Activated CD8-positive, alpha-beta memory T cell treated with anti-CD3 and anti-CD28 coated beads for 48 hours (primary cell): ENCODE measurements at places on chromosomes 7 and 10.

GRCh38 chr7:1080252-1080920 is 7.5 kb upstream of the GPER1 start:
- DNase-seq: no peak

DNA sequence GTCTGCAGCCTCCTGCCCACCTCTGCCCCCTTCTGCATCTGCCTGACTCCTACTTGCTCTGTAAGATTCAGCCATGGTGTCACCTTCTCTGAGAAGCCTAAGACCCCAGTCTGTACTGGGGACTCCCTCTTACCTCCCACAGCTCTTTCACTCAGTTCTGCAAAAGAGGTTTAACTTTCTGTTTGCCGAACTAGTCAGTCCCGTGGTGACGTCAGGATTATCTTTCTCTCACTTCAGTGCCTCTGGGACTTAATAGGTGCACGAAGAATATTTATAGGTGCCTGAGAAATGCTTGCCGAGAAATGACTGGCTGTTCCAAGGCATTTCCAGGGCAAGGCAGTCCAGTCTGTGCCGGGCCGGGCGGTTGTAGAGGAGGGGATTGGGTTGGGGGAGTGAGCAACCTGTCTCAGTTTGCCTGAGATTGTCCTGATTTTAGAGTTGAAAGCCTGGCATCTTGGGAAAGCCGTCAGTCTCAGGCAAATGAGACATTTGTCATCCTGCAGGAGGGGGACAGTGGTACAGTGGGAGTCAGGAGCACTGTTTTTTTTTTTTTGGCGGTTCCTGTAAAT is 227.5 kb upstream of the NPVF start:
- no peak for DNase-seq

GRCh38 chr7:30975256-30975899 is 11.6 kb downstream of the GHRHR start:
- no peak for DNase-seq

DNA sequence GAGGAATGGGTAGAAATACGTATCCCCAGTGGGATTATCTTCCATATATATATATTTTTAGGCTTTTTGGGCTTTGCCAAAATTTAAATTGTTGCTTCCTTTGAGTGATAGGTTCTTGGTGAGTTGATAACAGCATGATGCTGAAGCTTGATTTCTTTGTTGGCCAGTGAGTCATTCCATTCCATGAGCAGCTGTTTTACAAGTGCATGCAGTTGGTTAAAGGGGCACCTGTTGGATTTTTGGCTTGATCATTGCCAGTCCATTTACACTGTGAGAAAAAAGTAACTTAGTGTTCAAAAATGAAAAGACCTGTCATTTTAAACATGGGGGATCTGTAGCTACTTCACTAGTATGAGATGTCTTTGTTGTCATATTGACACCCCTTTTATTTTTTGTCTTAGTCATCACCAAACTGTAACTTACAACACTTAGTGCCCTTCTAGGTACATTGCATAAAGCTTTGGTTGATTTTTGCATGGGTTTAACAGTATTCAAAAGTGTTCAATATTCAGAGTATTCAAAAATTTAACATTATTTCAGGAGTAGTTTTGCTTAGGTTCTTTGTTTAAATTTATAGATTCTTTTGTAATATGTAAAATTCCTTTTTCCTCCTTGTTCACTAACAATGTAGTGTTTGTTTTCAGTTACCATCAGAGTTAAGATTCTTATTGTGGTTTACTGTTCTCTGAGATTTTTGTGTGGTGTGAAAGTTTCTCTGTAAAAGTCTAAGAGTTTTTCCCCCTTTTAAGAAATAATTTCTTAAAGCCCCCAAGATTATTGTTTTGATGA is 8.8 kb downstream of the AKAP9 start:
- no peak for DNase-seq

GRCh38 chr10:30103595-30104320 is 44.4 kb upstream of the JCAD start:
- no peak for DNase-seq

- no peak for DNase-seq
Observed at GRCh38 chr10:12758271-12758670, 243.2 kb downstream of the CCDC3 start.

DNA sequence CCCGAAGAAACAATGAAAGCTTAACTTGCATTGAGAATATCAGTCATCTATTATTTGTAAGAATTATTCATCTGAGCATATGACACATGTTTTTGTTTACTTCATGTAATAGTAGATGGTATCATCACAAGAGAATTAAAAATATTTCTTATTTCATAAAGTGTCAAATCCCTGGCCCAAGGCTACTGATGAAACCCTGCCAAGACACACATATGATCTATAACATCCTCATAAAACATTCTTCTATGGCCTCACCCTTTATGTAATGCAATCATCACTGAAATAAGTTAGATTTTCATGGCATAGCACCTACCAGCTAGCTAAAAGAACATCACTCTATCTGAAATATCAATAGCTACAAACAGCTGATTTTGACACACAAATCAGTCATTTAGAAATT is 385.6 kb upstream of the PHF14 start:
- no peak for DNase-seq

DNA sequence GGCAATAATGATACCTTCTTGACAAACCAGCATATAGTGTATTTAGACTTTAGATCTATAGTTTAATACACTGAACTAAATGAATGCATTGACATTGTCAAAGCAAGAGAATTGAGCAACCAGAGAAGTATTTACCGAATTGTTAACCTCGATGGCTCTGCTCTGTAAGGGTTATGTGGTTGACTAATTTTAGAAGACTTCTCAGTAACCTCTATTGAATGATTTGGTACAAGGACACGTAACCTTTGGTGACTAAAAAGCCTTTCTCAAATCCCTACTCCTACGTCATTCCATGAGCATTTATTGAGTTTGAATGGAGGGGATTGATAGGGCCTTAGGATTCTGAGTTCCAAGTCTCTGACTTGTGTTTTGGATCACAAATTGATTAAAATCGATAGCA is 67.6 kb downstream of the MDFIC start:
- no peak for DNase-seq

DNA sequence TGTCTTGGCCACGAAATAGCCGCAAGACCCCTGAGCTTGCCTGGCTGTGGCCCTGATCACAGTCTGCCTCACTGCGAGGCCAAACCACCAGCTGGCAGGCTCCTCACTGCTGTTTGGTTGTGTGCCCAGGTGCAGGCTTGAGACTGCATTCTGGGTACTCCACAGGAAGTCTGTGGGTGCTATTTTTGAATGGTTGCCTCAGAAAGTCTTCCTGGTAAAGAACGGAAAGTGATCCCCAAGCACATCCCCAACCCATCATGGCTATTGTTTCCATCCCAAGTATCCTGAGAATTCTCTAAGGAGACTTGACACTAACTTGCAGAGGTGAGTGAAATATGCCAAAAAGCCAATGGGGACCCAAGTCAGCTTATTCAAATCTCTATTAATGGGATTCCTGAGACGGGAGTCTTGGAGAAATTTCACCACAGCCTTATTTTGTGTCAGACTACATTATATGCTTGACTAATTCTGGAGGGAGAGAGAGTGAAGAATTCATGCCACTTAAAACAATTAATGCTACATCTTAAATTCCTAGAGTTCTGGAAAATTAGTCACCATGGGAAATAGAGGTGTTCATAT is 170.9 kb downstream of the RAMP3 start:
- no peak for DNase-seq

GRCh38 chr10:120041807-120042559 is 149.5 kb downstream of the SEC23IP start:
- no peak for DNase-seq

GRCh38 chr10:132399117-132400035 is 2.4 kb downstream of the PWWP2B start:
- DNase-seq: no peak

GRCh38 chr7:66110856-66111255 is 3.8 kb upstream of the CRCP start:
- DNase-seq: no peak

DNA sequence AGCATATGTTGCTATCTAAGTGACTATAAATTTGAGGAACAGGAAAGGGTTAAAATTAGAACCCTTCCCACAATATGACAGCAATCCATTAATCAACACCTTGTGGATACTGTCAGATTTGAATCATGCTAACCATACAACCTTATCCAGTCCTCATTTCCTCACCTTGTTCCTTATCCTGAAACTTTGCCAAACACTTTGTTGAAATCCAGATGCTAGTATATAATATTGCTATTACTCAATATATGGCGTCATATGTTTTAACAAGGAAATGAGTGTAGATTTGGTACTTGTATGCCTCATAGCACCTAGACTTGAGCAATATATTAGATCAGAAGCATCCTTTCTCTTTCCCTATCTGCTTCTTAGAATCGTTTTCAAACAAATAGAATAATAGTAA is 66.3 kb upstream of the SLC25A13 start:
- DNase-seq: no peak

DNA sequence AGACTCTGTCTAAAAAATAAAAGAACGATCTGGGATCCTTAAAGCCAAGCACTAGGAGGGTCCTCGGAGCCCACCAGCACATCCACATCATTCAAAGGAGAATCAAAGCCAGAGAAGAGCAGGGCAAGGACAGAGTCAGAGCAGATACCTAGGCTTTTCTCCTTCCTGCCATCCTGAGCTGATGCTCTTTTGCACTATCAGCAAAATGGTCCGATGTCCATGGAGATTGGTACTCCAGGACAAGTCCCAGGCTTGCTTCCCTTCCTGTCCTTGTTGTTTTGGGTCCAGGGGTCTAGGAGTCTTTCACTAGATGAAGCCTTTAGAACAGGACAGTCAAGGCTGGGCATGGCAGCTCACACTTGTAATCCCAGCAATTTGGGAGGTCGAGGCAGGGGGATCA is 58.0 kb upstream of the ELN start:
- DNase-seq: no peak

GRCh38 chr10:68562661-68563570 is 2.8 kb downstream of the TET1 start:
- DNase-seq: no peak

- no peak for DNase-seq
Observed at GRCh38 chr10:131111007-131111406, 200.5 kb downstream of the TCERG1L start.

DNA sequence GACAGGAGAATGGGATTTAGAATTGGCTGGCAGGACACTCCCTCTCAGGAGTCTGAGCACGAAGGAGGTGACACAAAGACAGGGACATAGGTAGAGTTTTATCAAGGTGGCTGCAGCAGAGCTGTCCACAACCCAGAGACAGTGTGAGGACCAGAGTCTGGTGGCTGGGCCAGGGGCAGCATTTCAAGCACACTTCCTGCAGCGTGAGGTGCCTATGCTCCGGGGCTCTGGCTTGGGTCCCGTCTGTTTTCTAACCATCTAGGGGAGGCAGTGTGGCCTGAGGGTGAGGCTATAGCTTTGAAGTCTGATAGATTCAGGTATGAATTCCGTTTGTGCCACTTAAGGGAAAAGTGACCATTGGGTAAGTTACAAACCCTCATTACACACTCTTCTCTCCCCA is 222.7 kb upstream of the ZMIZ1 start:
- no peak for DNase-seq

DNA sequence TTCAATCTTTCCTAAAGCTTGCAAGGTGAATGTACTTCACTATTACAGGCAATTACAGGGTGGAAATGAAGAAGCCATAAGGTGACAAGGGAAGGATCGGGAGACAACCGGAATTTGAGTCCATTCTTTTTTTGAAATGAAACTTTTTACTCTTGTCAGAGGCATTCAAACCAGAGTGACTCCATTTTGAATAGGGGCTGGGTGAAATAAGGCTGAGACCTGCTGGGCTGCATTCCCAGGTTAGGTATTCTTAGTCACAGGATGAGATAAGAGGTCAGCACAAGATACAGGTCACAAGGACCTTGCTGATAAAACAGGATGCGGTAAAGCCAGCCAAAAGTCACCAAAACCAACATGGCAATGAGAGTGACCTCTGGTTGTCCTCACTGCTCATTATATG is 363.3 kb downstream of the TYW1 start:
- DNase-seq: no peak

DNA sequence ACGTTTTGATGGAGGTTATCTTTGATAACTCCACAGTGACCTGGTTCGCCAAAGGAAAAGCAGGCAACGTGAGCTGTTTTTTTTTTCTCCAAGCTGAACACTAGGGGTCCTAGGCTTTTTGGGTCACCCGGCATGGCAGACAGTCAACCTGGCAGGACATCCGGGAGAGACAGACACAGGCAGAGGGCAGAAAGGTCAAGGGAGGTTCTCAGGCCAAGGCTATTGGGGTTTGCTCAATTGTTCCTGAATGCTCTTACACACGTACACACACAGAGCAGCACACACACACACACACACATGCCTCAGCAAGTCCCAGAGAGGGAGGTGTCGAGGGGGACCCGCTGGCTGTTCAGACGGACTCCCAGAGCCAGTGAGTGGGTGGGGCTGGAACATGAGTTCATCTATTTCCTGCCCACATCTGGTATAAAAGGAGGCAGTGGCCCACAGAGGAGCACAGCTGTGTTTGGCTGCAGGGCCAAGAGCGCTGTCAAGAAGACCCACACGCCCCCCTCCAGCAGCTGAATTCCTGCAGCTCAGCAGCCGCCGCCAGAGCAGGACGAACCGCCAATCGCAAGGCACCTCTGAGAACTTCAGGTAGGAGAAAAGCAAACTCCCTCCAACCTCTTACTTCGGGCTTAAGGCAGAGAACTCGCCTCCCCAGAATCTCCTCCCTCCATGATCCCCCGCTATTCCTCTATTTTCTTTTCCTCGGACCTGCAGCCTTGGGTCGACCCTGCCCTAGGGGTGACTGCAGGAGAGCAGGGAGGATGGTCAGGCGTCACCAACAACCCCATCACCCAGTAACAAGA is at the start of gene SERPINE1:
SERPINE1 (plus strand) TSS at position 454 of the 809 bp plus-strand sequence. CDS start 1,290 bp downstream, outside the sequence.
- no peak for DNase-seq

GRCh38 chr10:71368643-71369042 is 28.1 kb upstream of the CDH23 start:
- no peak for DNase-seq

- no peak for DNase-seq
Observed at GRCh38 chr7:54738737-54739136, 20.3 kb downstream of the SEC61G start.

- no peak for DNase-seq
Observed at GRCh38 chr7:116209561-116210070, 723 bp upstream of the TES start.

DNA sequence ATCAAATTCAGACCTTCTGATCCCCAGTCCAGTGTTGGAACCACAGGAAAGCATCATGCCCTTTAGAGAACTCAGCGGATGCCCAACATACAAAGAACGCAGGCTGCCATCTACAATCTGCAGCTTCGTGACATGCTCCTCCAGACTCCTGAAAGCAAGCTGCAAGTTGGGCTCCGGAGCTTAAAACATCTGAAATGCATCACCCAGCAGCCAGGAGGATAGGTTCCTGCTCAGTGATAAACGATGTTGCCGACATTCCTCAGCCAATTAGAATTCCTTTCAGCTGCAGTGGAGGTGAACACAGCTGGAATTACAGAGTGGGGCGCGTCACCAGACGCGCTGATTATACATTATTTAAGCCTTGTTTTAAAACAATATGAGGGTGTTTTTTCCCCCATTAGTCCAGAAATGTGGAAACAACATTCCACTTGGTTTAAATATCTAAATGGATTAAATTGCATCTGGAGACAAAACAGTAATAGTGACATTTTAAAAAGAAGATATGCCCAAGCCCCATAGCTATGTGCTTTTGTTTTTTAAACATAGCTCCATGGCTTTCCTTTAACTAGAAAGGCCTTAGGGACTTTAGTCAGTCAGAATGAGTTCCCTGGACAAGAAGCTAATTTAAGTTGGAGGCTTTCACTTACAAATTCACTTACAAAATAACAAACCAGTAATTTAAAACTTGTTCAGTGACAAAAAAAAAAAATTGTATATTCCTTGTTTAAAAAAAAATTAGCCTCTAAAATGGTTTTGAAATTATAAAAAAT is 6.3 kb downstream of the SMURF1 start:
- no peak for DNase-seq

- no peak for DNase-seq
Observed at GRCh38 chr7:78306634-78307033, 508.1 kb downstream of the PHTF2 start.

- no peak for DNase-seq
Observed at GRCh38 chr10:72058989-72059842, 29.1 kb downstream of the SPOCK2 start.
